Upper lobe of right lung (tissue), 1 donor: ENCODE measurements at places on chromosomes 4 and X. TPM values are rescaled to one million over a fixed set of nuclear protein-coding genes. Genes with fewer than 3 reads are reported as not detected.
A peak's percentile ranks its signal among the peaks of the same experiment; 100 is the strongest.

- no peaks in the 10 kb centered on the region for H3K36me3 ChIP-seq
- no peak overlapping the region for H3K27ac ChIP-seq
- H3K4me3 ChIP-seq, result peak overlapping the region; percentile 61
- H3K4me1 ChIP-seq, result no peaks in the 10 kb centered on the region
- no peak for DNase-seq
Measured at GRCh38 chrX:64394059-64394873, 986 bp downstream of the MTMR8 start.

DNA sequence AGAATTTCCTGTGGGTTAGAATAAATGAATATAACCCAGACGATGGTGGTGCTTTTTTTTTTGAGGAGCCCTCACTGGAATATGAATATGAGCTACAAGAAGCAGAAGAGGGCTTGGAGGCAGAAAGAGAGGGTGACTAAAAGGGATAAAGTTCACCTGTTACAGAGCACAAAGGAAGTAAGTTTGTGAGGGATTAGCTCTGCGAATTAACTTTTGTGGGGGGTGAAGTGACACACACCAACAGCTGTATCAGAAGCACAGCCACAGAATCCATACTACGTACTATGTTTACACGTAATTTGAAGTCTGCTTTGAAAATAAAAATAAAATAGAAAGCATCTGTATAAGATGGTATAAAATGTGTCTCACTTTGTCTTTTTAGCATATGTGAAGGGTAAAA, 963.6 kb upstream of the DIAPH2 start:
- no peaks in the 10 kb centered on the region for H3K27me3 ChIP-seq
- no peaks in the 10 kb centered on the region for H3K36me3 ChIP-seq
- no peak overlapping the region for H3K27ac ChIP-seq
- no peaks in the 10 kb centered on the region for H3K4me1 ChIP-seq
- H3K4me3 ChIP-seq, result no peak overlapping the region
- no peak for DNase-seq

DNA sequence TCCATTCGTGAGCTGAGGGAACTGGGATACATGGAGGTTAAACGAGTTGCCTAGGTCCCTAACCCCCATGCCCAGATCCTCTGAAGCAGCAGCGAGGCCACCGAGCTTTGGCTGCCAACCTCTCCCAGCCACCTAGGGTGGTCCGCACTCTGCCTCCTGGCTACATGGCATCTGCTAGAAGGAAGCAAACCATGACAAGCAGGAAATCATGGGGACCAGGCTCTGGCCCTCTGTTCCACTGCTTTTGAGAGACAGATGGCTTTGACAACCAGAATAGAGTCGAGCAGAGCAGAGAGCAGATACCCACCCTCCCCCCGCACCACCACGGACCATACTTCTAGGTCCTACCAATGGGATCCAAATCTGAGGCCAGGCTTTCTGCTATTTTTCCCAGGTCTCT, 37.5 kb upstream of the NKRF start:
- H3K27me3 ChIP-seq, result no peaks in the 10 kb centered on the region
- H3K27ac ChIP-seq, result no peak overlapping the region
- no peaks in the 10 kb centered on the region for H3K36me3 ChIP-seq
- no peaks in the 10 kb centered on the region for H3K4me1 ChIP-seq

DNA sequence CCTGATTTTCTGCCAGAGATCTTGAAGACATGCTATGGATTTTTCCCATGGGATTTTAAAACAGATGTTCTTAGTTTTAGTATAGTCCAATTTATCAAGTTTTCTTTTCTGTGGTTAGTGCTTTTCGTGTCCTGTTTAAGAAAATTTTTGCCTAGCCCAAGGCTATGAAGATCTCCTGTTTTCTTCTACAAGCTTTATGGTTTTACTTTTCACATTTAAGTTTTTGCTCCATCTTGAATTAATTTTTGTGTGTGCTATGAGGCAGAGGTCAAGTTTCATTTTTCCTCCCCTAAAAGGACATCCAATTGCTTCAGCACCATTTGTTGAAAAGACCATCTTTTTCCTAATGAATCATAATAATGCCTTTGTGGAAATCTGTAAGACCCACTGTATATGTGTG, 65.6 kb downstream of the POLR2B start:
- peaks cover 26% of the 10 kb centered on the region for H3K4me1 ChIP-seq
- no peak overlapping the region for H3K4me3 ChIP-seq
- peaks cover 7% of the 10 kb centered on the region for H3K36me3 ChIP-seq
- DNase-seq, result no peak

GRCh38 chrX:119503484-119503861, 35.2 kb downstream of the SLC25A5 start:
- H3K4me3 ChIP-seq, result no peak overlapping the region
- H3K4me1 ChIP-seq, result no peaks in the 10 kb centered on the region
- H3K27ac ChIP-seq, result peak overlapping the region; percentile 51
- DNase-seq, result peak; percentile 73
- no peaks in the 10 kb centered on the region for H3K27me3 ChIP-seq

- DNase-seq, result no peak
- H3K4me3 ChIP-seq, result no peak overlapping the region
- H3K4me1 ChIP-seq, result no peaks in the 10 kb centered on the region
Measured at GRCh38 chr4:109876634-109877265, 28.8 kb downstream of the LRIT3 start.

GRCh38 chr4:65250916-65251315, 419.4 kb downstream of the EPHA5 start:
- no peak overlapping the region for H3K27ac ChIP-seq
- H3K4me1 ChIP-seq, result no peaks in the 10 kb centered on the region
- H3K27me3 ChIP-seq, result no peaks in the 10 kb centered on the region
- no peak for DNase-seq

- H3K4me1 ChIP-seq, result no peaks in the 10 kb centered on the region
- H3K27ac ChIP-seq, result no peak overlapping the region
- DNase-seq, result no peak
- no peak overlapping the region for H3K4me3 ChIP-seq
- H3K27me3 ChIP-seq, result no peaks in the 10 kb centered on the region
Measured at GRCh38 chr4:108185252-108185651, 16.5 kb upstream of the LEF1 start.

DNA sequence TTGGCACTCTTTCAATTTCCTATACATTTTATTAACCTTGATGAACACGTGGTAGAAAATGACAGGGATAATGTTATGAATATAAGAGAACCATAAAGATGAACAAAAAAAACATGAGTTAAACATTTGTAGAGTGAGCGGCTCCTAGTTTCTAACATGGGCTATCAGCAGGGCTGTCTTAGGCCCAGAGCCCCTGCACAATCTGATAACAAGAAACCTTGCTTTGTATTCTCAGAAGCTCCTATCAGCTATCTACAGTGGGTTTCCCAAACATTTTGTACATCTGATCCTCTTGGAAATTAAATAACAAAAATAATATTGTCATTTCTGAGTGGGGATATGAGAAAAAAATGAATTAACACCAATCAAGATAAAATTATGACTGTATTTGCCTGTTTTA, 10.6 kb upstream of the RBPJ start:
- no peaks in the 10 kb centered on the region for H3K27me3 ChIP-seq
- DNase-seq, result no peak
- no peak overlapping the region for H3K4me3 ChIP-seq
- H3K27ac ChIP-seq, result no peak overlapping the region
- H3K36me3 ChIP-seq, result no peaks in the 10 kb centered on the region
- H3K4me1 ChIP-seq, result no peaks in the 10 kb centered on the region

- DNase-seq, result no peak
- no peaks in the 10 kb centered on the region for H3K4me1 ChIP-seq
- no peaks in the 10 kb centered on the region for H3K27me3 ChIP-seq
- H3K36me3 ChIP-seq, result no peaks in the 10 kb centered on the region
- no peak overlapping the region for H3K4me3 ChIP-seq
- no peak overlapping the region for H3K27ac ChIP-seq
Measured at GRCh38 chr4:76546327-76546726, 111.3 kb downstream of the SHROOM3 start.

GRCh38 chr4:121016611-121017010, 55.7 kb downstream of the NDNF start:
- H3K4me3 ChIP-seq, result no peak overlapping the region
- H3K36me3 ChIP-seq, result no peaks in the 10 kb centered on the region
- no peaks in the 10 kb centered on the region for H3K27me3 ChIP-seq
- H3K27ac ChIP-seq, result no peak overlapping the region
- DNase-seq, result no peak

GRCh38 chr4:52001616-52002015, 18.5 kb downstream of the LRRC66 start:
- H3K4me3 ChIP-seq, result no peak overlapping the region
- no peak overlapping the region for H3K27ac ChIP-seq
- no peaks in the 10 kb centered on the region for H3K36me3 ChIP-seq
- DNase-seq, result no peak

DNA sequence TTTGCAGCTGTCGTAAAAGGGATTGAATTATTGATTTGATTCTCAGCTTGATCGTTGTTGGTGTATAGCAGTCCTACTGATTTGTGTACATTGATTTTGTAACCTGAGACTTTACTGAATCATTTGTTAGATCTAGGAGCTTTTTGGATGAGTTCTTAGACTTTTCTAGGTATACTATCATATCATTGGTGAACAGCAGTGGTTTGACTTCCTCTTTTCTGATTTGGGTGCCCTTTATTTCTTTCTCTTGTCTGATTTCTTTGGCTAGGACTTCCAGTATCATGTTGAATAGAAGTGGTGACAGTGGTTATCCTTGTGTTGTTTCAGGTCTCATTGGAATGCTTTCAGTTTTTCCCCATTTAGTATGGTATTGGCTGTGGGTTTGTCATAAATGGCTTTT, 8.4 kb downstream of the APOOL start:
- no peak overlapping the region for H3K4me3 ChIP-seq
- H3K27me3 ChIP-seq, result no peaks in the 10 kb centered on the region
- H3K27ac ChIP-seq, result no peak overlapping the region
- no peak for DNase-seq
- no peaks in the 10 kb centered on the region for H3K36me3 ChIP-seq

- DNase-seq, result no peak
- H3K27ac ChIP-seq, result no peak overlapping the region
- no peak overlapping the region for H3K4me3 ChIP-seq
- no peaks in the 10 kb centered on the region for H3K4me1 ChIP-seq
Measured at GRCh38 chrX:140123446-140123845, 158.1 kb upstream of the CXorf66 start.

DNA sequence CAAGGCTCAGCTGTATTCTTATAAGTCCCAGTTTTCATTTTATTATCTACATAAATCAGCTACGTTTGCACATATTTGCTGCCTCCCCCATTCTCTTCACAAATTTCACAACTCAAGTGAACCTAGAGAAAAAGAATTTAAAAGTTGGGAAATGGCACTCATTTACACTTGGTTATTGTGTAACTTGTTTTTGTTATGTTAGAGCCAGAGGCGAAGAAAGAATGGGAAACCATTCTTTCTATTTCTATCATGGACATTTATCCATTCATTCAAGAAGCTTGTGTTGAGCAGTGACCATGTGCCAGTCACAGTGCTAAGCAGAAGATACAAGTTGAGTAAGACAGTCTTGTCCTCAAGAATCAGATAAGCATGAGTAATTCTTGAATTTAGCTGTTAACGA, 13.5 kb downstream of the LIAS start:
- no peak overlapping the region for H3K27ac ChIP-seq
- no peak overlapping the region for H3K4me3 ChIP-seq
- DNase-seq, result no peak
- no peaks in the 10 kb centered on the region for H3K4me1 ChIP-seq

GRCh38 chr4:10502717-10503116, 45.5 kb upstream of the ZNF518B start:
- H3K4me1 ChIP-seq, result no peaks in the 10 kb centered on the region
- H3K4me3 ChIP-seq, result no peak overlapping the region
- no peak for DNase-seq
- H3K27me3 ChIP-seq, result no peaks in the 10 kb centered on the region

GRCh38 chrX:108438110-108438623, at the start of gene COL4A6:
COL4A6 (minus strand) TSS chrX:108438422; CDS start chrX:108438196, 226 bp downstream.
- no peaks in the 10 kb centered on the region for H3K27me3 ChIP-seq
- H3K27ac ChIP-seq, result no peak within 1 kb of the TSS
- H3K36me3 ChIP-seq, result no peaks in the 10 kb centered on the region
- peak within 1 kb of the TSS; percentile 49 for H3K4me3 ChIP-seq
- DNase-seq, result peak; percentile 53
- H3K4me1 ChIP-seq, result no peaks in the 10 kb centered on the region

- no peak overlapping the region for H3K27ac ChIP-seq
- no peaks in the 10 kb centered on the region for H3K27me3 ChIP-seq
- H3K4me3 ChIP-seq, result no peak overlapping the region
- H3K36me3 ChIP-seq, result no peaks in the 10 kb centered on the region
Measured at GRCh38 chrX:28880136-28880535, 292.9 kb downstream of the IL1RAPL1 start.

DNA sequence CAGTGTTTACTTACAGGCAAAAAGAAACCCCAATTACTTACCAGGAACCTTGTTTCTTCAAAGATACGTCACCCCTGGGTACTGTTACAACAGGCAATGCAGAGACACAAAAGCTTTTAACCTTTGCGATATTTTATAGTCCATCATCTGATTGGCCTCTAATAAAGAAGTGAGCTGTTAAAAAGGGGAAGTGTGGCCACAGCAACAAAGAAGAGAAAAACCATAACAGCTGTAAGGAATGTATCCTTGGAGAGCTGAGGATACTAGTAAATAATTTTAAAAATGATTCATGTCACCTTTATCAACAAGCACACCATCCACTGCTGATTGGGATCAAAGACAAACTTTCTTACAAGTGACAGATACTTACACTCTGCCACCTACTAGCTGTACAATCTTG, 14.1 kb downstream of the GABRA4 start:
- H3K27me3 ChIP-seq, result no peaks in the 10 kb centered on the region
- no peak for DNase-seq
- no peak overlapping the region for H3K4me3 ChIP-seq
- no peak overlapping the region for H3K27ac ChIP-seq

DNA sequence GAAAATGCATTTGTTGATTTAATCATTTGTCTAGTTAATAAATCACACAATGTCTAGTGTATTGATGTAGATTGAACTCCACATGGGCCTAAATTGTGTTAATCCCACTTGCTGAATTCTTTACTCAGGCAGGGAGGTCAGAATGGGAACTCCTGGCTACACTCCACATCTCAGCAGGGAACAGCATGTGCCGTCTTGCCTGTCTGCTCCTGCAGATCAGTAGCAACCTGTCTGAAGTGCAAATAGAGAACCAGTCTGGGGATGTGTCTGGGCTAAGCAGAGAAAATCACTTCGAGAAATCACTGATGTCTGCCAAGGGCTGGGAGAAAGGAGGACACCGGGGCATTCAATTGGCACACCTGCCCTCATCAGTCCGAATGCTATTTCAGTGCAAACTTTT, 16.5 kb upstream of the MXRA5 start:
- DNase-seq, result no peak
- H3K27me3 ChIP-seq, result no peaks in the 10 kb centered on the region
- no peak overlapping the region for H3K4me3 ChIP-seq

Gene CXCL5
- total RNA-seq, result 7.2 TPM

Gene SPIN4
- 20.0 TPM for total RNA-seq

Gene GSX2
- total RNA-seq, result not detected

Gene MED14
- 35.2 TPM for total RNA-seq

Gene STPG2
- 0.41 TPM for total RNA-seq

Gene PRKG2
- 8.1 TPM for total RNA-seq

Gene SUPT20HL2
- total RNA-seq, result not detected

Gene TEX13D
- total RNA-seq, result not detected

Gene UNC5C
- 6.7 TPM for total RNA-seq
